Calu3 (cell line): ENCODE measurements at places on chromosomes 7 and 10. TPM values are rescaled to one million over a fixed set of nuclear protein-coding genes. Genes with fewer than 3 reads are reported as not detected.

KAZALD1 gene
- total RNA-seq = 1.7 and 1.8 TPM in 2 replicates

TMEM168 gene
- 16.9 and 20.6 TPM in 2 replicates for total RNA-seq

CTAGE15 gene
- 2.3 and 3.6 TPM in 2 replicates for total RNA-seq

CALHM1 gene
- total RNA-seq = not detected in 2 replicates

AGR3 gene
- 8.4 and 11.0 TPM in 2 replicates for total RNA-seq

KDM7A gene
- 2.7 and 4.9 TPM in 2 replicates for total RNA-seq

GRCh38 chr10:110360857-110361474 lies 56.2 kb upstream of the SMNDC1 start:
- no peak for DNase-seq

GRCh38 chr7:151774951-151775350 lies 102.0 kb downstream of the PRKAG2 start:
- DNase-seq = no peak

DNA sequence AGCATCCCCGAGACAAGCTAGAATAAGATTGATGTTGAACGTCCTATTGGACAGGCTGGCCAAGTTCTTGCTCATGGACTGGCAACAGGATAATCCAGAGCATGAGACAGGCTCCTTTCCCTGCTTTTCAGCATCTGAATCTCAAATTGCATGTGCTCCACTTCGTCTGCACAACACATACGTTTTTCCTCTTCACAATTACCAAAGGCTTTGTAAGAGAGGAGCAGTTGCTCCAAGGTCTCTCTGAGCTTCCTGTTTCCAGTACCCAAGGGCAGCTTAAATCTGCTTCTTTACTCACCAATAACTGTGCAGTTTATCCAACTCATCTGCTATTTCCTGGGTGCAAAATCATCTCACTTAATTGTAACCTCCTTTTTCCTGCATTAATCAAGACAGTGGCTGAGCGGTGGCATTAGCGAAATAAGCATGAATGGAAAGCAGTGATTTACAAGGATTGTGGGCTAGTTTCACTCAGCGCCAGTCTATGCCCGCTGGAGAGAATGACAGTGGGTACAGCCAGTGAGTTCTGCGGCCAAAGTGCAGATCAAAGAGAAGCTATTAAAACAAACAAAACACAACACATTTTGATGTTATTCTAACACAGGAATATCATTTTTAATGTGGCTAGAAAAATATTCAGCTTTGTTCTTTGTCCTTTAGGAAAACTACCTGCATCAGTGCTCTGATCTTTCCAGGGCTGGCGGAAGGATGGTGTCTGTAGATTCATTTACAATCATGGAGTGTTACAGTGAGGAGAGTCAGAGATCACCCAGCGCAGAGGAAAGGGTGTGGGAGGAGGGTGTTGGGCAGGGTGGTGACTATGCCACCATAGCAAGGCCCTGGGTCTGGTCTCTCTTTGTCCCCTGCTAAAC lies 79.8 kb downstream of the CHN2 start:
- DNase-seq = no peak

DNA sequence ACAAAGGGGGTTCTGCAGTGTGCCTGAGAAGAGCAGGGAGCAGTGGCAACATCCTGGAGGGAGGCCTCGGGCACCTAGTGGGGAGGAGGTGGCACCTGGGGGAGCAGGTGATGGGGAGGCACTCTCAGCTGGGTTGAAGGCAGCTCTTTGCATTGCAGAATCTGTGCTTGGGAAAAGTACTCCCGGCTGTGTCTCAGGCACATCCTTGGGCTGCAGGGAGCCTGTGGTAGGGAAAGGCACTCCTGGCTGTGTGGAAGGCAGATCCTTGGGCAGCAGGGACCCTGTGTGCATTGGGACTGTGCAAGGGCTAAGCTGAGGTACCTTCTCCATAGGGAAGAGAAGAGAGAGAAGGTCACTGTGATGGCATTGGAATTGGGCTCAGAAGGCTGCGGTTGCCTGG lies 52.8 kb upstream of the ANTXRL start:
- DNase-seq = peak; percentile 3

- DNase-seq = no peak
Measured at GRCh38 chr10:103691723-103692435, 163.5 kb downstream of the SH3PXD2A start.

- DNase-seq = no peak
Measured at GRCh38 chr10:58839771-58840170, 327.1 kb downstream of the BICC1 start.

- DNase-seq = no peak
Measured at GRCh38 chr10:128028508-128029289, 97.5 kb downstream of the MKI67 start.

DNA sequence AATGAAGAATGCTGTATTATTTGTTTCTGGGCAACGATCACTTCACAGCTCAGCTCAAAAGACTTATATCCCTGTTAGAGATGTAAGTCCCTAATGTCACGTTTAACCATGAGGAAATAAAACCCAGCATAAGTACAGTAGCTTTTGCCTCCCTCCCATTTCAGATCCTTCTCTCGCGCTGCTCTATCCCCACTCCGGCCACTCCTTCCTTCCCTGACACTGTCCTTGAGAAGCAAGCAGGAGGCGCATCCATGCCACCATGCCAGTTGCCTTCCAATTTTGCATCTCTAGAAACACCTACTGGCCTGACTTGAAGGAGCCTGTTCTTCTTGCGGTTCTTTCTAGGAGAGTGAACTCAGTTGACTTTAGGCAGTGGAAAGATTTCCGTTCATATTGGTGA lies 1.2 kb downstream of the FAM180A start:
- no peak for DNase-seq

DNA sequence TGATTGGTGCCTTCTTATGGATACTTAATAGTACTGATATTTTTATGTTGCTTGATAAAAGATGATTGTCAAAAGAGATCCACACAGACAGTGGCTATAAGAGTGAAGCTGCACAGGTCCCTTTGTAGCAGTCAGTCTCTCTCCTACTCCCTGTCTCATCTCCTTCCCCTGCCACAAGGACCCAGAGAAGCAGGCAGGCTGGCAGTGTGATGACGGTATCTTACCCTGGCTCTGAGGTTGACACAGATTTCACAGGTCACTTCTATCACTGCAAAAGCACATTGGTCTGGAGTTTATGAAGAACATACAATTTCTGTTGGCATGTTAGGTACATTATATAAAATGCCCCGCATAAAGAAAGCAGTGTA lies 64.4 kb upstream of the AHR start:
- DNase-seq = peak; percentile 40

- DNase-seq = no peak
Measured at GRCh38 chr7:28225576-28225975, 45.0 kb upstream of the JAZF1 start.

DNA sequence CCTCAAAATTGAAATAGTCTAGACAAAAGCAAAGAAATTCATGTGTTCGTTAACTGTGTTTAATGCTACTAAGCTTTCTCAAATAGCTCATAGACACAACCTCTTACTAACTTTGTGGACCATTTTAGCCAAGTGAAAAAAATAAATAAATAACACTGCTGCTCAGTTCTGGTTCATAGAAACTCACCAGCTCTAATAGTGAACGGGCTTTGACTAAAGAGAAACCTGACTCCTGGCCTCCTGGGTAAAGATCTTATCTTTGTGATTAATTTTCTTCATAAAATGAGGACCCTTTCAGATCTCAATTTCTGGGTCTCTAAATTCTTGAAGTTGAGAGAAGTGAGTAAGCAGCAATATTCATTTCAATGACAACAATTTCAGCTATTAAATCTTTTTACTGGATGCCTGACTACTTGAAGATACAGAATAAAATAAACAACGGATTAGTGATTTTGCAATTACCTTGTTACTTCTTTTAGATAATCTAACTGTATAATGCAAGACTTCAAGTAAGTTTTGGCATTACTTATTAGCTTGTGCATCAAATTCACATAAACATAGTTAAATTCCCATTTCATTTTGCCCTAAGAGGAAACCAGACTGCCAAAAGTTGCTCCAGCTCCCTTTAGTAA lies 3.1 kb downstream of the CADPS2 start:
- DNase-seq = no peak

DNA sequence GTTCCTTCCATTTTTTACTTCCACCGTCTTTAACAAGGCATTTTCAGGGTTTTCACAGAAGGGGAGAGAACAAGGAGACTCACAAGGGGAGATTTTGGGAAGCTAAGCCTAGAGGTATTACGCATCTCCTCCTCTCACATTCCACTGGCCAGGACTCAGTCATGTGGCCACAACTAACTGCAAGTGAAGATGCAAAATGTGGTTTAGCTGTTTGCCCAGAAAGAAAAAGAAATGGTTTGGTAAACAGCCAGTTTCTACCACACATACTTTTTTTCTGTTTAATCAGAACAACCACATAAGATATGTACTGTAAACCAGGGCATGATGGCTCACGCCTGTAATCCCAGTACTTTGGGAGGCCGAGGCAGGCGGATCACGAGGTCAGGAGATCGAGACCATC lies 21.4 kb upstream of the HELLS start:
- no peak for DNase-seq

DNA sequence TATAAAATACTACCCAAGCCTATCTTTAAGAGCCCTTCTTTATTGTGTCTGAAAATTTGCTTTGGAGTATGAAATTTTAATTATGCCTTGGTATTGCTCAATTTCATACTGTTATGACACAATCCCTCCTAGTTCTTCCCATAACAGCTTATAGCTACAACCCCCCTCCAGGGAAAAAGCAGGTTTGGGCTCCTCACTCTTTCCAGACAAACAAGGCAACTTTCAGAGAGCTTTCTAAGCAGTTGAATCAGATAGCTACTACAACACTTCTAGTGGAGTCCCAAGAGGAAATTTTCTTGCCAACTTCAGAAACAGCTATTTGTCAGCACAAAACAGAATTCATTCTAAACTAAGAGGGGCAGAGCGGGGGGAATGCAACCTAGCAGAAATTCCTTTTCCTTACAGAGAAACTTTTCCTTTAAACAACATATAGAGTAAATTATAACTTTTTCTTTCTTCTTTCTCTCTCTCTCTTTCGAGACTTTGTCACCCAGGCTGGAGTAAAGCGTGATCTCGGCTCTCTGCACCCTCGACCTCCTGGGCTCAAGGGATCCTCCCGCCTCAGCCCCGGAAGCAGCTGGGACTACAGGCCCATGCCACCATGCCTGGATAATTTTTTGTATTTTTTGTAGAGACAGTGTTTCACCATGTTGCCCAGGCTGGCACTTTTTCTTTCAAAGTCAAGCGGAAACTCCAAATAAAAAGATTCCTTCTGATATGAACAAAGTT lies 26.0 kb upstream of the JMJD1C start:
- DNase-seq = peak; percentile 22

- no peak for DNase-seq
Measured at GRCh38 chr7:22395222-22395621, 38.3 kb upstream of the RAPGEF5 start.

- DNase-seq = peak; percentile 67
Measured at GRCh38 chr10:127243490-127244272, 47.3 kb upstream of the INSYN2A start.
